ENCODE measurements at places on chromosomes 6 and 20.

DNA sequence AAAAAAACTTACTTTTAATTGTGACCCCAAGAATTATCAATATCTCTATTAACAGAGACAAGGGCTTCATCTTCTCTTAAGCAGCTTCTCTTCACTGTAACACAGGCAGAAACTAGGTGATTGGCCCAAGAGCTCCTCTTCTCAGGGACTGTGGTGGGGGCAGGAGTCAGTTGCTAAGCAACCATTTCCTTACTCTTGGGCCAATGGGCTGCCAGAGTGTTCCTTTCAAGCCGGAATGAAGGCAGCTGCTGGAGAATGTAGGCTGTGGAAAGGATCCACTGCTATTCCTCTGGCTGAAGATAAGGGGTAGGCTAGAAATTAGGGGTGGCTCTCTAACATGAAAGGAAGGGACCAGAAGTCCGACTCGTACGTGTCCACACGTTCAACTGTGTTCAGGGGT lies at the start of gene SEL1L2:
TSS of gene SEL1L2 (minus strand) at position 150 of the 400 bp plus-strand sequence. CDS start at position 70, 80 bp downstream.
- DNase-seq = no peak

- DNase-seq = no peak
These were observed 22.4 kb upstream of the CALHM6 start for GRCh38 chr6:116438590-116439448.

GRCh38 chr6:137258170-137258569 lies 39.0 kb upstream of the IFNGR1 start:
- DNase-seq = no peak

DNA sequence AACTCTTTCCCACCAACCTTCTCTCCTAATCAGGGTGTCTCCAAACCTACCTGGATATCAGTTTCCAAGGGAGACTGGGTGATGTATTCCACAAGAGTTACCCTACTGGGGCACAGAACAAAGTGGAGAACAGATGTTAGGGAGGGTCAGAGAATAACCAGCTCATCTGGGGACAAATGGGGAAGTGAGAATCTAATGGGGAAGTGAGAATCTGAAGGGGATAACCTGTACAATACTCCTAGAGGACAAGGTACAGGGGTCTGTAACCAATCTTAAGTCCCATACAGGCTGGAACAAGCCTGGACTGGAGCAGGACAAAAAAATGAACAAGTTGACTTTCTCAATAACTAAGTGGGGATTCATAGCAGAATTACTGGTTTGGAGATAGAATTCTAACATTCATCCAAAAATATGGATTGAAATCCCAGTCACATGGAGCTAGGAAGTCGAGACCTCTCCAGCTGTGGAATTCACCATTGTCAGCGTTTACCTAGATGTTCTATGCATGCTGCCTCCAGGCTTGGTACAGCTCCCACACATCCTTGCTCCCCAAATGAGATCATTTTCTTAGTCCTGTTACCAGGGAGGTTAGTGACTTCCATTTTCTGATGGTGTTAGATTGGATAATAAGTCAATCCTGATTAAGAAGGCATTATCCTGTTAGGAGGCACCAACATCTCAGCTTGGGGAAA lies 214.8 kb upstream of the MOCS1 start:
- no peak for DNase-seq

DNA sequence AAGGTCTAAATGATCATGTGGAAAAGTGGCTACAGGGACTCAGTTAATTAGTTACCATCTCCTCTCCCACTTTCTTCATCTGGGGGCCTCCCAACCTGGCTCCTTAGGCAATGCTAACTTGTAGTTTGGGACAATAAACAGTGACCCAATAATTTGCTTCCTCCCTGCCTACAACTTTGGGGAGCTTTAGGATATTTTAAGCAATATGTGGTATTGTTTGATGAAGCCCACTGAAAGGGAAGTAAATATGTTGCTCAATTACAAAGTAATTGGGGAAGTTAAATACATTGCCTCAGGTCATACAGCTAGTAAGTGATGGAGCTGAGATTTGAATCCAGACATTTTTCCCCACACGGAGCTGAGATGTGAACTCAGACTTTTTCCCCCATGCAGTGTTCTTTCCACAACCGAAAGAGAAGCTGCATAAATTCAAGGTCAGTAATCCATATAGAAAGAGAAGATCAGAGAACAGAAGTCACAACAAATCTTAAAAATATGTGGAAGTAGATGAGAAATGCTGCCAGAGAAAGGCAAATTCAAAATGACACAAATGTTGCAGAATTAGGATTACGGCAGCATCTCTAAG lies 26.6 kb downstream of the ZHX3 start:
- no peak for DNase-seq

- no peak for DNase-seq
These were observed 46.2 kb upstream of the EEF1A1 start for GRCh38 chr6:73566954-73567591.

DNA sequence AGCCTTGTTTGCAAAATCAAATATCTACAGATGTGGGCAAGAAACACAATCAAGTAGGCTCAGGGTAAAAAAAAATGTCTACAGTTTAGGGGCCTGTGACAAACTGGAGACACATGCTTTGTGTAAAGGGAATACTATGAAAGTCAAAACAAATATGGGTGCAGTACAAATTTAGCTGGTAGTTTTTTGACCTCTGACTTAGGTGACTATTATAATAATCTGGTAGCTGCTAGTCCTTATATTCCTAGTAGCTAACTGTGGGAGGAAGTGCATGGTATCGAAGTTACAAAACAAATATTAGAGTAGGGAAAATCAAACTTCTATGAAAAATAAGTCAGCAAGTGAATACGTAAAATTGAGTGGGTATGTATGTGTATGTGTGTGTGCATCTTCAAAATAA lies 35.4 kb downstream of the CYP24A1 start:
- DNase-seq = no peak

DNA sequence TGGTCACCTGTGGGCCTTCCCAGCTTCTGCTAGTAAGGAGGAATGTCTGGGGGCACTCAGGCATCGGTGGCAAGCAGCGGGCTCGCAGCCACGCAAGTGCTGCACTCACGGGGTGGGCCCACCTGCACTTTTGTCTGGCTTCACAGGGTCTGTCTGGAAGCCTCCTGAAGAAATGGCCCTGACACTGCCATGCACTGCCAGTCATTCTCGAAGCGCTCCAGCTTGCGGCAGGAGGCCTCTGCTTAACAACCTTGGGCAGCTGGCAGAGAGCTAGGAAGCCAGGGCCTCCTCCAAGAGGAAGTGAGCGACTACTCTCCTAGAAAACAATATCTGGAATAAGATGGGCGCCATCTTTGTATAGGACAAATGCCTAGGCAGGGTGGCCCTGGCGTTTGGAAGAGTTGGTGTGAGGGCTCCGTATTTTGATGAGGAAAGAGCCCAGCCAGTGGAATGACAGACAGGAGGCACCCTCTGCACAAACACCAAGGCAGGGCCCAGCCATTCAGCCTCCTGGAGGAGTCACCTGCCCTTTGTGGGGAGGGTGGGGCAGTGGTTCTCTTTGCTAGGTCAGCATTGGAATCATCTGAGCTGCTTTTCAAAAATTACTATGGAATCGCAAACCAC lies 113.9 kb downstream of the SYNDIG1 start:
- no peak for DNase-seq

DNA sequence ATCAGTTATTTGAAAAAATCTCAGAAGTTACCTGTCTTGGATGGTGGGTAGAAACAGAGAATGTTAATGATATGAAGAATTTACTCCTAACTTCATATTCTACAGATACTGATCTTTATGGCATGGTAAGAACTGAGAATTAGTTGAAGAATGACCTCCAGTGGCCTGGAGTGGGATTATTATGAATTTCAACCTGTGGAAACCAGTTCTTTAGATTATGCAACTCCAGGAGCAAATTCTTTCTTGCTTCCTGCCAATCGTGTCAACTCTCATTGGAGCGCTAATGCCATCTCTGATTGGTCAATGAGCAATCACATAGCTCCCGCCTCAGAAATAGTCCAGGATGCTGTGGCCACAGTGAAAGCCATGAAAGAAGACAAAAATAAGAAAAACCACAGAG lies 40.6 kb downstream of the LYRM2 start:
- DNase-seq = no peak

GRCh38 chr20:60113024-60113724 lies 155.0 kb downstream of the CDH26 start:
- DNase-seq = no peak

- no peak for DNase-seq
These were observed 6.0 kb upstream of the LKAAEAR1 start for GRCh38 chr20:64090165-64090564.

GRCh38 chr6:16369140-16369745 lies 130.9 kb downstream of the GMPR start:
- DNase-seq = no peak

- DNase-seq = no peak
These were observed 6.0 kb downstream of the NOX3 start for GRCh38 chr6:155449450-155450239.

- DNase-seq = no peak
These were observed 566.2 kb upstream of the NOX3 start for GRCh38 chr6:156021746-156022396.

GRCh38 chr6:23302514-23302913 lies 733.1 kb downstream of the HDGFL1 start:
- no peak for DNase-seq

- DNase-seq = no peak
These were observed 60.2 kb downstream of the MAFB start for GRCh38 chr20:40628877-40629276.

- no peak for DNase-seq
These were observed 9.7 kb downstream of the ATG5 start for GRCh38 chr6:106315765-106316374.

DNA sequence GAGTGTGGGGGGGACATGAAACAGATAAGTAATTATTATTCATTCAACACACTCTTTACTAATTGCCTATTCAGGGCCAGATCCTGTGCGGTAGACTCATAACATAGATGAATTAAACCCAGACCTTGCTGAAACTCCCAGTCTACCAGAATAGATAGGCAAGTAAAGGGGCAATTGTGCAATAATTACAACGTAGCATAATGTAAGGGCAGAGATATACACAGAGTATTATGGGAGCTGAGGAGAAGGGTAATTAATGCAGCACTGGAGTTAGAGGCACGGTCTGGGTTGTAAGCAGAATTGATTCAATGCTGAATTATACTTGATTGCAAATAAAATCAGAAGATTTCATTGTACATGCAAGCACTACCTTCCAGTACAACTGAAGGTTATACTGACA lies 29.2 kb downstream of the RIMS4 start:
- no peak for DNase-seq

GRCh38 chr6:12335131-12335527 lies 45.0 kb downstream of the EDN1 start:
- DNase-seq = no peak

DNA sequence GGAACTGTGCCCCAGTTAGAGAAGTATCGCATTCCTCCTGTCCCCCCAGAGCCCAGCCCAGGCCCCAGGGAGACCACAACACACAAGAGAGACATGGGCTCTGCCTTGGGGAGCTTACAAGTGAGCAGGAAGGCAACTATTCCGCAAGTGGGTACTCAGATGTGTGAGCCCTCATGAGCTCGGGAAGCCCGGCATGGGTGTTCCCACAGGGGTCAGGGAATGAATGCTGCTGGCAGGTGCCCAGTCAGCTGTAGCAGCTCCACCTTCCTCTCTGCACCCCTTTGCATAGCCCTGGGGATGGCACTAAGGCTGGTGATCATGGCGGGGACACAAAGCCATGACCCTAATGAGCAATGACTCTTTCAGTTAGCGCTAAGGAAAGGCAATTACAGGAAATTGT lies 194.1 kb downstream of the SYNDIG1 start:
- no peak for DNase-seq

DNA sequence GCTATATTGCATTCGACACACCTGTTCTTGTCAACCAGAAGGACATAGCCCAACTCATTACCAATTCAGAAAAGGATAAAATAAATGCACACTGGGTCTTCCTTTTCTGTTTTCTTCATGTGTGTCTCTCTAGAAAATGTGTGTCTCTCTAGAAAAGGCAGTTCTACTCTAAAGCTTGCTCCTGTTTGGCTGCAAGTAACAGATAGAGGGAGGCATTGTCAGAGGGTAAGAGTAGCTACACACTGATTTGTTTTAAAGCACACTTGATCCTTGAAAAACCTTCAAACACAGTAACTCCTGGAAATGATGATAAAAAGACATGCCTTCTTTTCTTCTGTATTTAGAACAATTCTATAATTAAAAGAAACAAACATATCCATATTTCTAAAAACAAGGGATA lies 21.3 kb downstream of the GRM1 start:
- DNase-seq = no peak

GRCh38 chr6:110462884-110463481 lies 13.4 kb downstream of the SLC22A16 start:
- DNase-seq = no peak

GRCh38 chr6:137949686-137950390 lies 82.8 kb downstream of the TNFAIP3 start:
- DNase-seq = no peak

DNA sequence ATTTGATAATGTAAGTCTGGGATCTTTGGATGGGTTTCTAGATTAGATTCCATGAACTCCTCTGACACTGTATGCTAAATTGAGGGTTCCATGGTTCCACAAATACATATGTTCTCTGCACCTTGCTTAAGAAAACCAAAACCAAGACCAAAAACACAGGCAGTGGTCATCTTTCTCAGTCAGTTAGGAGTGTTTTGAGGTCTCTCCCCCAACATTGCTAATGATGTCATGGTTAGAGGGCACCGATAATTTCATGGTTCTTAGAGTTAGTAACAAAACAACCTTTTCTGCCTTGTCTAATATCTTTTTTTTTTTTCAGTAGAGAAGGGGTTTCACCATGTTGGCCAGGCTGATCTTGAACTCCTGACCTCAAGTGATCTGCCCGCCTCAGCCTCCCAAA lies 44.5 kb downstream of the ARID1B start:
- DNase-seq = no peak

DNA sequence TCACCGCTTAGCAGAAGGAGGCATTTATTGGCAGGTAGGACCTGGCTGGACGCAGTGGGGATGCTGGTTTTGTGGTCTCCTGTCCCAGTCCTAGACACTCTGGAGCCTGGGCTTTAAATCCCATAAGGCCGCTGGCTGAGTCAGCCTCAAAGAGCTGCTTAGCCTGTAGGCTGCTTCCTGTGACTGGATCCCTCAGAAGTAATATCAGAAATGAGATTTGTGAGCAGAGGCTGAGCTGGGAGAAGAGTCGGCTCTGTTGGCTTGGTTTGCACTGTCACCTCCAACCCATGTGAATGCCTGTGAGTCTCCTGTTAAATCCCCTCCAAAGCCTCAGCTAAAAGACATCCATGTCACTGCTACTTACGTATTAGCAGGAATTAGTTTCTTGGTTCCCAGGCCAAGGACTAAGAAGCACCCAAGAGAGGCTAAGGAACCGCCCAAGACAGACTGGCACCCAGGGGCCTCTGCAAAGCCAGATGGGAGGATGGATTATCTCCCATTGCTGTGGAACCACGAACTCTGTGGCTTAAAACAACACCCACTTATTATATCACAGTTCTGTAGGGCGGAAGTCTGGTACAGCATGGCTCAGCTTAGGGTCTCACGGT lies 289.4 kb downstream of the CDC5L start:
- no peak for DNase-seq

- DNase-seq = no peak
These were observed 41.9 kb downstream of the TRAM2 start for GRCh38 chr6:52534966-52535390.

DNA sequence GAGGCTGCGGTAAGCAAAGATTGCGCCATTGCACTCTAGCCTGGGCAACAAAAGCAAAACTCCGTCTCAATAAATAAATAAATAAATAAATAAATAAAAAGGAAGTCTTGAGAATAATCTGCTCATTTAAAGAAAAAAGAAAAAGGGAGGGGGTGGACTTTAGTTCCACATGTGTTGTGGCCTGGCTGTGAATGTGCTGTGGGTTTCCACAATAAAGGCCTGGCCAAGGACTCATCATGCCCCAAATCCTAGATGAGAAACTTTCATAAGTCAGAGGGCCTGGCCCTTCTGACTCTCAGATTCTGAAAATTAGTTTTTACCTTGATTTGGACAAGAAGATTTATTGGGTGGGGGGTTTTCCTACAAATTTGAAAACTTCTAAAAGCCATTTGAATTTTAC lies 48.4 kb downstream of the RIOK1 start:
- DNase-seq = no peak

Data from activated T-cell treated with anti-CD3 and anti-CD28 coated beads, Interleukin-2, amount 50 U/mL, for 24 hours (primary cell).